ENCODE measurements at places on chromosomes 12 and 14.
A peak's percentile ranks its signal among the peaks of the same experiment; 100 is the strongest.

DNA sequence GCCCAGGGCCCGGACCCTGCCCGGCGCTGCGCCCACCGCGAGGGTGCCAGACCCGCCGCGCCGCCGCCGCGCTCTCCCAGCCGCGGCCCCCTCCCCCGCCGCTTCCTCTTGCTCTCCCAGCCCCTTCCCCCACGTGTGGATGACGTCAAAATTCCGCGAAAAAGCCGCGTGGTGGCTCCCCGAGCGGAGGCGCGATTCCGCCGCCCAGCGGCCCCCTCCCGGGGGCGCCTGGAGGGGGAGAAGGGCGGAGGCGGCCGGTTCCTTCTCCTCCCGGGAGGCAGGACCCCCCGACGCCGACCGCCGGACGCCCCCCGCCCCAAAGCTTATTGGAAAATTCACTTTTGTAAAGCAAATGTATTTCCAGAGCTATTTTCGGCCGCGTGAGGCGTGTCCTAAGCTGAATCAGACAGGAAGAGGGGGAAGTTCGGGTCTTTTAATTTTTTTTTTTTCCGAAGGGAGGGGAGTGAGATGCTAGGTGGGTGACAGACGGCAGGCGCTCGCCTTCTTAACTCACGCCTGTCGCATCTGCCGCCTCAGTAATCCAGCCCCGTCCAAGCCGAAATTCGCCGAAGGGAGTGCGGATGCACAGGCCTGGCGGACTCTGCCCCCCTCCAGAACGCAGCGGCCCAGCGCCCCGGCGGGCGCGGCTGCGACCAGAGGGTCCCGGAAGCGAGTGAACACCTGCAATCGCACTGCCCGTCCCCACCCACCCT lies 4.1 kb upstream of the CCND2 start:
- ATAC-seq = peak; percentile 58

DNA sequence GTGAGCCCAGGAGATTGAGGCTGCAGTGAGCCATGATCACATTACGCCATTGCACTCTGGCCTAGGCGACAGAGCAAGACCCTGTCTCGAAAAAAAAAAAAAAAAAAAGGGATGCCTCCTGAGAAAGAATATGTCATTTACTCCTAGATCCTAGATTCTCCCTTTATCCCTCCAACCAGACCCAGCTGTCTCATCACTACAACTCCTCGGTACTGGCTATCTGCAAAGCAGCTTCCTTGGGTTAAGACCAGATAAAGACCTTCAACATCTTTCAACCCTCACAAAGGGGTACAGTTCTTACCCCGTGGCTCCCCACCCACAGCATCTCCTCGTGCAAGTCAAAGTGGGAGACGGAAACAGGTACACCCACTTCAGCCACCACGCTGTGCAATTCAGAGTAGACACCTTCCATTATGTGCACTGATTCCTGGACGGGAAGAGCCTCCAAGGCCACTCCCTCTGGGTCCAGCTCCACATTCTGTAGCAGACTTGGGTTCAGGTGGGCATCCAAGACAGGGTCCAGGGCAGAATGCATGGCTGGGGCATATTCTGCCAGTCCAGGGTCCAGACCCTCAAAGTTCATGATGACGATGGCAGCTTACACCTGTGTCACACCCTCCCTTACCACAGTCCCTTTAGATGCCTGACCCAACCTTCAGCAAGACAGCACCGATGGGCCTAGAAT lies 1.1 kb downstream of the PAN2 start:
- ATAC-seq = no peak

GRCh38 chr12:104873374-104873773 lies 84.7 kb downstream of the SLC41A2 start:
- no peak for ATAC-seq

GRCh38 chr12:123083661-123084571 lies 67.0 kb downstream of the PITPNM2 start:
- ATAC-seq = peak; percentile 76

DNA sequence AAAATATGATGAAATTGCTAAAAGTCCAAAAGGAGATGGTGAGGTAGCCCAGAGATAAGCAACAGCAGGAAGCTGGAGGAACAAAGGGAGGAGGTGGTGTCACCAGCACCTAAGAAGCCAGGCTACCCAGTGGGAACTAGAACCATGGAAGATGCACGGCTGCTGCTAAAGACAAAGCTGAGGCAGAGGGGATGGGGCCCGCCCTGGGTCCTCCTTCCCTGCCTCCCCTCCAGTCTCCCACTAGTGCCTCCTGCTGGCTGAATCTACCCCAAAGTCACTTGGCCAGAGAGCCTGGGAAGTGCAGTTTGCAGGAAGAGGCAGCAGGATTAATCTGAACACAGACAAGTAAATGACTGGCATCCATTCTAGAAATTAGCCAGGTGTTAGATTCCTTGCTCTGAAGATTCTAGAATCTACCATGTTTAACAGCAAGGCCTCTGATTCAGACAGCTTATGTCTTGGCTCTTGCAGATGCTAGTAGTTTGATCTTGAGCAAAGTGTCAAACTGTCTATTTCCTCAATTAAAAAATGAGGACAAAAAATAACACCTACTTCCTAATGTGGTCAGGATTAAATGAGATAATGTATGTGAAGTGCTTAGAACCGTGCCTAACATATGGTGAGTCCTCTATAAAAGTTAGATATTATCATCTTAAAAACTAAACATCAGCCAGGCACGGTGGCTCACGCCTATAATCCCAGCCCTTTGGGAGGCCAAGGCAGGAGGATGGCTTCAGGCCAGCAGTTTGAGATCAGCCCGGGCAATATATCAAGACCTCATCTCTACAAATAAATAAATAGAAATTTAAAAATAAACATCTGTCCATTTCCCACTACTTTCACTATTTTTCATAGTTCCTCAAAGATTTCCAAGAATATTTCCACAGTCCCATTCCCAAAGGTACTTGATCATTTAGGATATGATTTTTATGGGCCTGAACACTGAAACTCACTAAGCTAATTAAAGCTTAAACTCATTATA lies 5.8 kb upstream of the LRP10 start:
- ATAC-seq = no peak

DNA sequence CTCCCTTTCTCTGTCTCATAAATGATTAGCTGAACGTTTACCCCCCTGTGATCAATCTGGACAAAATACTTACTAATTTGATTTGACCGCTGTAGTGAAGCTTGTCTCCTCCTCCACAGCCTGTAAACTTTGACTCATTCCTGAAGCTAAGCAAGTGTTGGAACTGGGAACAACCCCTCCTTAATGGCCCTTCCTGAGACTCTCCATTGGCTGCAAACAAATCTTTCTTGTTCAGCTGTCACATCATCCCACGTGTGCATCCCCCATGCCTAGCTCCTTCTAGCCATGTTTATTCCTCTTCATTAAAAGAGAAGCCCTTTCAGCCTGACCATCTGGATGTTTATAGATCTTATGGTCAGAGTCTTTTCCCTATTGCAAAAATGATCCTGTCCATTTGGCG lies 281.2 kb downstream of the RGS6 start:
- ATAC-seq = no peak

DNA sequence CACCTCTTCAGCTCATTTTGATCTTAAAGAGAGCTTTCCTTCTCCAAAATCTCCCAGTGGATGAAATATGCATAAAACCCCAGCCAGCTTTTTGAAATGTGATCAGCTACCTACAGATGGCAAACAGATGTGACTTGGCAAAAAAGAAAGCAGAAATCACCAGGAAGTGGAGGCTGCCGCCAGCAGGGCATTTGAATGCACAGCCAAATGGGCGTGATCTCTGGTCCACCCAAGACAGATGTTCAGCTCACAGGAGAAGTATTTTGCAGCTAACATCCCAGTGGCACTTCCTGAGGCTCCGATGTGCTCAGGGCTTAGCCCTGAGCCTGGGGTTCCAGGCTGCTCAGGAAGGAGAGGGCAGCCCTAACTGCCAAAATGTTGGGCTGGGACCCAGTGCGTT lies 78.3 kb downstream of the LGMN start:
- no peak for ATAC-seq

GRCh38 chr14:37566811-37567371 lies 28.2 kb downstream of the FOXA1 start:
- ATAC-seq = no peak

DNA sequence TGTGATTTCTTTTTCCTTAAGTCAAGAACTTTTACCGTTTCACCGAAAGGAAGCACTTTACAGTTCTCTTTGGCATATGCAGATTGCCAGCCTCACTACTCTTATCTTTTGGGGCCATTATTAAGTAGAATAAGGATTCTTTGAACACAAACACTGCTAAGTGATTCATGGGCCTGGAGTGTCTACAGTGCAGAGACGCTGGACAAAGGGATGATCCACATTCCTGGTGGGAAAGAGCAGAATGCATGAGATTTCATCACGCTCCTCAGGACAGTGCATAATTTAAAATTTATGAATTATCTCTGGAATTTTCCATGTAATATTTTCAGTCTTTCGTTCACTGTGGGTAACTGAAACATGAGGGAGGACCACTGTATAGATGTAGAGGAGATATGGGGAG lies 90.2 kb downstream of the TTLL5 start:
- no peak for ATAC-seq

DNA sequence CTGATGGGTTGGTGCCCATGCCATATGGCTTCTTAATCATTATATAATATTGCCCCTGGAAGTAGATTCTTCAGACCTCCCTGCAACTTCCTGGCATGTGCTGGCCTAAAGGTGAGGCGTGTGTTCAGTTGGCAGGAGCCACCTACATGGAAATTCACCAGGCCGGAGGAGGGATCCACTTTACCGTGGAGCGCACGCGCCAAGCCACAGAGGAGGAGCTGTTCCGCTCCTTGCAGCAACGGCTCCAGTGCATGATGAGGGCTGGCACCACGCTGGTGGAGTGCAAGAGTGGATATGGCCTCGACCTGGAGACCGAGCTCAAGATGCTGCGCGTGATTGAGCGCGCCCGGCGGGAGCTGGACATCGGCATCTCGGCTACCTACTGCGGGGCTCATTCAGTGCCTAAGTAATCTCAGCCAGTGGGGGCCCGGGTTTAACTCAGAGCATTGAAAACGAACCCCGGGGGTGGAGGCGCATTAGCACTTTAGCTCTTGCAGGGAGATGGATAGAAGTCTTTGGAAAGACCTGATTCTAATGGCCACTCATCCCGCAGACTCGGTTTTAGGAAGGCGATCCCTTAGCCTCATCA lies 13.5 kb downstream of the AMDHD1 start:
- ATAC-seq = no peak

DNA sequence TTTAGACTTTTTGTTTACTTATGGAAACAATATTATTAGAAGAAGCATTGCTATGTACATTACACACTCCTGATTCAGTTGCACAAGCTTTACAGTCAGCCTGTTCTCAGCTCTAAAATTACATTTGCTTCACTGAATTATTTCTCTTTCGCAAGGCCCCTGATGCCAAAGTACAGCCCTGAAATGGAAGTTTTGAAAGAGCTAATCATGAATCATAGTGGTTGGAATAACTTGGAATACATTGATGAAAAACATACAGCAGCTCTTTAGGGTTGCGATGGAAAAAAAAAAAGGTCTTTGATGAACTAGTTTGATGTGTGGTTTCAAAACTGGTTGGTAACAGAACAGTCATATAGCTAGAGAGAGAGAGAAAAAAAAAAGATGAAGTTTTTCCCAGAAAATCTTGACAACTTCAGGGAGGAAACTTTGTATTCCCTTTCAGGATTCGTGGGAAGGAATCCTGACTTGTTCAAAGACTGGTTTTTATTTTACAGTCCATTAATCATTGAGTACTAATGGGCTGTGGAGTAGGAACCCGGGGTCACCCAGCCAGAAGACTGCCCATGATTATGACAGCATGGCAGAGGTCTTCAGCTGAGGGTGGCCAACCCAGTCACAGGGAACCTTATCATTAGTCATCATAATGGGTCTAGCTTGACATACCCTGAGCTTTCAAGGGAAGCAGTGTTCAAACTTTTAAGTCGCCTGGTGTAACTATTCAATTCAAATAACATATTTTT lies 460.1 kb downstream of the NAV3 start:
- ATAC-seq = no peak

All from stimulated activated memory B cell treated with anti-CD40 and anti-IgM and Interleukin-4, amounts not matched to agents 10 μg/mL and 1 μg/mL and 100 μg/mL, for 72 hours (primary cell).